Stimulated activated CD4-positive, alpha-beta T cell treated with anti-CD3 and anti-CD28 coated beads, Interleukin-1b, Interleukin-23, amount 100 ng/mL, for 1 hour (primary cell): ENCODE measurements at places on chromosomes 4 and X.

- DNase-seq, result no peak
Measured at GRCh38 chrX:40100537-40101429, 3.0 kb upstream of the BCOR start.

GRCh38 chrX:88612870-88613329, 134.1 kb upstream of the CPXCR1 start:
- DNase-seq, result no peak

DNA sequence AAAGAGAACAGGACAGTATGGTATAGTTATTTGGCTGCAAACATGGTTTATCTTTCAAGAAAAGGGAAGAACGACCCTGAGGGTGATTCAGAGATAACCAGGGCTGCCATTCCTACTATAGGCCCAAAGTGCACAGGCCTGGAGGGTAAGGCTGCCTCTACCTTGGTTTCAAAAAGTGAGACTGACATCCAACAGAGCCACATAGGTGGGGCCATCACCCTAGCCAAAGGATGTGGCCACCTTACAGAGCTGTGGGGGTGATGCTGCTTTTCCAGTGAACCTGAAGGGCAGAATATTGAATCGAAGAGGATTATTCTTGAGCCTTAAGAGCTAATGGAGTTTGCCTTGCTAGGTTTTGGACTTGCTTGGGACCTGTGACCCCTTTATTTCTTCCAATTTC, 15.7 kb downstream of the SH2D1A start:
- no peak for DNase-seq

DNA sequence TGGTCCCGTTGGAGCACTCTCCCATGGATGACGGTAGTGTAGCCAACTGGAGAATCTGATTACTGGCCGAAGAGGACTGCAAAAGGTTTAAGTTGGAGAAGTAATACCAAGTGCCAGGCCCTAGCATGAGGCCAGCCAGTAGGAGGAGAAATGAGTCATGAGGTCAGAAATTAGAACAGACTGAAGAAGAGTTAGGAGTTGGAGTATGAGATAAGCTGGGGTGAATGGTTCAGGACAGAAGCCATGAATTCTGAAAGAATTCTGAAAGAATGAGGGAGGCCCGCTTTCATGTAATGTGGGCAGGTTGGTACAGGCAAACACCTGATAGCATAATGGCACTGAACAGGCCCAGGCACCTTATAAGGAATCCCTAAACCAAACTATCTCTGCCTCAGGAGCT, 18.4 kb upstream of the STK26 start:
- DNase-seq, result no peak

- no peak for DNase-seq
Measured at GRCh38 chr4:185623444-185624258, 88.3 kb upstream of the PDLIM3 start.

DNA sequence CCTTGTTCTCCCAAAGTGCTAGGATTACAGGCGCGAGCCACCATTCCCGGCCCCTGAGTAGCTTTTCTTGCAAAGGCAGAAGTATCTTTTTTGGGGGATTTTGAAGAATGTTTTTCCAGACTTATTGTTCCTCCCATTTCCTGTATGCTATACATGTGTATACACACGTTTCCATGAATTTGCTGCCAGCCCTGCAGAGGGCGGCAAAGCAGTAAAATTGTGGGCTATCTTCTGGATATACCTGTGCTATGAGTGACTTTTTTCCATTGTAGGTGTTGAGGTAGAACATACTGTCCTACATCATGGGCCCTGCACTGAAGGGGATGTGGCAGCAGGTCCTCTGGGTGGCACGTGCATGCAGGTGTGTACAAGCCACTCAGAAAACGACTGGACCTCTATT, 16.9 kb upstream of the MED28 start:
- DNase-seq, result no peak

DNA sequence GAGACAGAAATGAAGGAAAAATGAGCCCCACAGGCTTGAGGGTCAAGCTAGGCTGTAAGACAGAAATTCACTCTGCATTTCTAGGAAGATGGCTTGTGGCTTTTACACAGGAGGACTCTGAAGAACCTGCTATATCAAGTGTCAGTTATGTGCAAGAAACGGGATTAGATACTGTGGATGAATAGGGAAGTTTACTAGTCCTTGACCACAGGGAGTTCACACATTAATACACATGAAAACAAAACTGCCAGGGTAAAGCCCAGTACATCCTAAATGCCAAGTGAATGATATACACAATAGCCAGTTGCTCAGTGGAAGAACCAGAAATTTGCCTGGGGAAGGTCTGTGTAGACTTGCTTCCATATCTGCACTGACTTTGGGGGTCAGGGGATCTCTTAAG, 53.5 kb downstream of the TMEM131L start:
- DNase-seq, result no peak

DNA sequence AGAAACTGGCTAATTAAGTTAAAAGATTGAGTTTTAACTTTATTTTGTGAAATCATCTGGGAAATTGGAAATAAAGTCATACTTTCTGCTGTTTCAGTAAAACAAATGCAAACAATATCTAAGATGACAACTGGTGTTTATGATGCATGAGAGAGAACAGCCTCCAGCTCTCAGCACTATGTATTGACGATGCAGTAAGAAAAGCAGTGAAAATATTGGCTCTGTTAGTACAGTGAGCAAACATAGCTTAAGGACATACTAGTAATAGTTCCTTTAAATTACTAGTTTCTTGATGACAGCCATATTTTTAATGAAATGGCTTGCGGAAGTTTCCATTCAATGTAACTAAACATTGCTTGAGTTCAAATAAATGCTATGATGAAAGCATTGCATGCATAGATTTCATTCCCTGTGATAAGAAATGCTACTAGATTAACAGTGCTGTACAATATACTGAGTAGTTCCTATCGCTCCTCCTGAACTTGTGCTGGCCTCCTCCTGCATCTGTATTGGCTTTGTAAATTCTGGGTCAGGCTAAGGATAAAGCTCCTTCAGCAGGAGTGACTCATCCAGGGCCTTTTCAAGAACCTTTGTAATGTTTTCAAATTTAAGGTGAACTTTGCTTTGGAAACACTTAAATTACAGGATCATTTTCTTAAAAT, 11.6 kb downstream of the ARHGAP24 start:
- no peak for DNase-seq

GRCh38 chr4:30553706-30554105, 166.5 kb upstream of the PCDH7 start:
- no peak for DNase-seq

DNA sequence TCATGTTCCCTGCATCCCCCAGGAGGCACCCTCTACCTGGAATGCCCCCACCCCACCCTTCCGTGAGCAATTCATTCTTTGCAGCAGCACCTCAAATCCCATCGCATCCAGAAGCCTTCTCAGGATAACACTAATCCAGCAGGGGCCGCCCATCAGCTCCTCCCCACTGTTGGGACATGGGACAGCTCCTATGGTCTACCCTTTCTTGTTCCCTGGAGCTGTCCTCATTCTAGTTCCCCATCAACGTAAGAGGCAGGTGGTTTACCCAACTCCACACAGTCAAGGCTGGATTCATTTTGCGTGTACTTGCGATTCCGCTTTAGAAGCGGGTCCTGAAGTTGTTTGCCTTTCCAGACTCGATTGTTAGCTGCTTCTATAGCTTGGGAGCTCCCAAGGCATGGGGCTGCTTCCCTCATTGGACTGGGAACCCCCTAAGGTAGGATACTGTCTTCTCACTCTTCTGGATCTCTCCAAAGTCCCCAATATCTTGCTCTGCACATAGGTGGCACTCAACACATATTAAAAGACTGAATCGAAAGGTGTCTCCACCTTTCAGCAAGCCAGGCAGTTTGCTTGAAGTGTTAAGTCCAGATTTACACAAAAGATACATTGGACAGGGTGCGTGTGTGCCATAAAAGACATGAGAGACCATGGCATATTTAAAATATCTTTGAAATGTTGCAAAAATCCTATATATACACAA, 942 bp upstream of the APLN start:
- no peak for DNase-seq

GRCh38 chr4:183876268-183876934, 28.7 kb upstream of the STOX2 start:
- no peak for DNase-seq

DNA sequence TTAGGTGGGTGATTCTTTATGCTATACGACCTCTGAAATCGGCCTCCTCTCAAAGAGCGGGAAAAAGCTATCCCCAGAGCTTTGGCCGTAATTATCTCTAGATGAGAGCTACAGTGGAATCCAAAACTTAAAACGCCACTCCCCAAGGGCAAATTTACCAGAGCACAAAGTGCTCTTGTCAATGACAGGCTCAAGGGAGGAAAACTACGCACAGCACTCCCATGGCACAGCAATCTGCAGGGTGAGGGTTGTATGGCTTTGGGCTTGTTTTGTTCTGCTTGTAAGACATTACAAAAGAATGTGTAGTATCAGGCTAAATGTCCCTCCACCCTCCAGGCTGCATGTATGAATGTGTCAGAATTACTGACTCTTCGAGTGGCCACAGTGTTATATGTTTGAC, 44.0 kb downstream of the ARHGEF6 start:
- no peak for DNase-seq

GRCh38 chrX:110665223-110666002, 130.2 kb downstream of the CHRDL1 start:
- DNase-seq, result no peak

GRCh38 chr4:5370286-5370685, 319.0 kb downstream of the STK32B start:
- no peak for DNase-seq

DNA sequence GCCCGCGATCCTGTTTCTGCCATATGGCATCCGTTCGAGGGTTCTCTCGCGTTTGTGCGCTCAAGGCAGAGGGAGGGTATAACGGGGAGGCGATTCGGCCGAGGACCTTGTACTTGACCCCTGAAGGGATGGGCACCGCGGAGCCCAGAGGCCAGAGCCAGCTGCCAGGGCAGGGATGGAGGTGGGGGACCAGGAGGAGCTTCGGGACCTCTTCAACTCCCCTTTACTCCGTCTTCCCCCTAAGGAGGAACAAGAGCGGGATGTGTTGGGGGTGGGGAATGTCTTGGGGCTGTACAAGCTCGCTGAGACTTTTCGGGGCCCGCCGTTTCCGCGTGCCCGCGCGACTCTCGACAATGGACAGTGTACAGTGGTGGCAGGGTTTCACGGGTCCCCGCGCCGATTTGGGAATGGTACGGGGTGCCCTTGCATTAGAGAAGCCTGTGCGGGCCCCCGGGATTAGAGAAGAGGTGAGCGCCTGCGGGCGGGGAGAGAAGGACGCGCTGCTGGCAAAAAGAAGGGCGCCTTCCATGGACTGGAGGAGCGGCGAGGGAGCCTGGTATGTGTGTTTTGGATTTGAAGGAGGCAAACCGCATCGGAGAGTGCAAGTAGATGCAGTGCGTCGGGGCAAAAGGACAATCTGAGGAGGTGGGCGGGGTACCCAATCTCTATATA, 760 bp downstream of the UGT8 start:
- no peak for DNase-seq

DNA sequence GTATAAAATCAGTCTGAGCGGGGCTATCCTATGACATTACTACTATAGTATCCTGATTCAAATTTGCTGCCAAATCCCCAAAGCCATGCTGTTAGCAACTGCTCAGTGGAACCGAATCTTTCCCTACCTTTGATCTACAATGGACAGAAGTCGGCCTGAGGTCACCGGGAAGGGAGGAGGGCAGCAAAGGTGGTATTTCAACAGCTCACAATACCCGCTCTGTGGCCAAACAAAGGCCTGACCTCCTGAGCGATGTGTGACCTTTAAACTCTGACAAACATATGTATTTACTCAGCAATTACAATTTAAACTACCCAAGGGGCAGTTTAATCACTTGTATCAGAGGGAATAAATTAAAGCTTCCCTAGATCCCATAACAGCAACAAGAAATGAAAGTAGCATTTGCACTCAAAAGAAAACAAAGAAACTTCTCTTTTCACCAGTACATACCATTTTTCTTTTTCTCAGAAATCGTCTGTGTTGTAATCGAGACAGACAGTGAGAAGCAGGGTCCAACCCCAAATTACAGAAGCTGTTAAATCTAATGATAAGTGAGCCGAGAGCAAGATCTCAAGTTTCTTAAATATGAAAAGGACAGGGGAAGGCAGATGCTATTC, 11.6 kb upstream of the TMEM128 start:
- DNase-seq, result no peak

GRCh38 chrX:130170752-130171445, 863 bp upstream of the RAB33A start:
- DNase-seq, result peak; percentile 3

- no peak for DNase-seq
Measured at GRCh38 chr4:42474406-42474805, 77.1 kb downstream of the SHISA3 start.

DNA sequence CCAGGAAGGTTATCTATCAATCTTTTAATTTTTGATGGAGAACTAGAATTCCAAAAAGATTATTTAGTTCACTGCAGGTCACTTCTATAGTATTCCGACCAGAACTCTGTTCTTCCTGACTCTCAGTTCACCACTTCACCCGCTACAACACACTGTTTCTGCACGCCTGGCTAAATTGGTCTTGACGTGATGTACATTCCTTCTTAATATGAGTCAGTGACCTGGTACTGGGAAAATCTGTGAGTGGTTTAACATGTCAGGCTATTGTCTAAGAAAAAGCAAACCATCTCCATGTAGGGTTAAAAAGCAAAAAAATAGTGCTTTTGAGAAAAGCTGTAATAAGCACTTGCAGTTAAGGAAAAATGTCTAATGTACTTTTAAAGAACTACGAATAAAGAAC, 120.4 kb downstream of the NDST3 start:
- DNase-seq, result no peak

- DNase-seq, result peak; percentile 97
Measured at GRCh38 chrX:318068-318738, 393 bp downstream of the GTPBP6 start.

DNA sequence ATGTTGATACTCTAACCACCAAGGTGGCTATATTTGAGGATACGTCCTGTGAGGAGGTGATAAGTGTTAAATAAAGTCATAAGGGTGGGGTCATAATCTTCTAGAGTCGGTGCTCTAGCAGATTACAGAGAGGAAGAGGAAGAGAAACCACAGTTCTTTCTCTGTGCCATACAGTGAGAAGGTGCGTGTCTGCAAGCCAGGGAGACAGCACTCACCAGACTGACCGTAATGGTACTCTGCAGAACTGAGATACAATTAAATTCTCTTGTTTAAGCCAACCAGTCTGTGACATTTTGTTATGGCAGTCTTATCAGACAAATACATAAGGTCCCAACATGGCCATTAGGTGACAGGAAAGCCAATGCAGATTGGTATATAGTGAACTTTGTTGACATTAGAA, 480.9 kb upstream of the IGFBP7 start:
- DNase-seq, result no peak

- no peak for DNase-seq
Measured at GRCh38 chrX:106780264-106780663, 22.2 kb upstream of the TBC1D8B start.

GRCh38 chr4:129747756-129748155, 651.8 kb downstream of the C4orf33 start:
- no peak for DNase-seq

- DNase-seq, result no peak
Measured at GRCh38 chrX:68428431-68428830, 4.9 kb downstream of the OPHN1 start.

GRCh38 chrX:50450324-50450723, 20.3 kb downstream of the DGKK start:
- DNase-seq, result no peak

GRCh38 chr4:149062997-149063396, 620.8 kb upstream of the NR3C2 start:
- DNase-seq, result no peak
